ENCODE measurements at places on chromosomes 4 and X.

GRCh38 chrX:85221361-85221760 is 22.2 kb downstream of the SATL1 start:
- no peak for DNase-seq

DNA sequence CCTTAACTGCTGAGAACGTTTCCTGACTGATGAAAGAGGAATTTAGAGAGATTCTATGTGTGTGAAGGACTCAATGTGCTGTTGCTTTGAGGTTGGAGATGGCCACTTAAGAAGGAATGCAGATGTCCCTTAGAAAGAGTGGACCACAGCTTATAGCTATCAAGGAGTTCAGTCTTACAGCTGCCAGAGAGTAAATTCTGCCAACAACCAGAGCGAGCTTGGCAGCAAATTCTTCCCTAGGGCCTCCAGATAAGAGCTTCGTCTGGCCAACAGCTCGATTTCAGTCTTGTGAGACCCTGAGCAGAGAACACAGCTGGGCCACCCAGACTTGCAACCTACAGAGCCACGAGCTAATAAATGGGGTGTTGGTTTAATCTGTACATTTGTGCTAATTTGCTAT is 21.8 kb downstream of the MID1 start:
- DNase-seq: no peak

GRCh38 chr4:31545755-31546154 is 825.6 kb downstream of the PCDH7 start:
- no peak for DNase-seq

GRCh38 chr4:7960790-7961655 is 21.4 kb upstream of the AFAP1 start:
- no peak for DNase-seq

DNA sequence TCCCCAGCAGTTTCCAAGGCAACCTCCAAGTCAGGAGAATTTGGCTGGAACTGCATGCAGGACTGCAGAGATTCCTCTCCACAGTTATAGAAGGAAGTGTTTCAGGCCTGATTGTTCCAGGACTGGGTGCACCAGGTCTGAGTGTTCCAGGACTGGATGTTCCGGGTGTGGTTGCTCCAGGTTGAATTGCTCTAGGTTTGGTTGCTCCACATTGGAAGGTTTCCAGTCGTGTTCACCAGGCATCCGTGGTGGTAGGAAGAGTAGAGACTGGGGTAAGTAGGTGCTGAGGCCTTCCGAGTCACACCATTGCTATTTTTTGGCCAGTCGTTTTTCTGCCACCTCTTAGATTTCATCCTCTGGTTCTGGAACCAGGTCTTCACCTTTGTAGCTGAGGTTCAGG is 105.4 kb downstream of the MSN start:
- no peak for DNase-seq

DNA sequence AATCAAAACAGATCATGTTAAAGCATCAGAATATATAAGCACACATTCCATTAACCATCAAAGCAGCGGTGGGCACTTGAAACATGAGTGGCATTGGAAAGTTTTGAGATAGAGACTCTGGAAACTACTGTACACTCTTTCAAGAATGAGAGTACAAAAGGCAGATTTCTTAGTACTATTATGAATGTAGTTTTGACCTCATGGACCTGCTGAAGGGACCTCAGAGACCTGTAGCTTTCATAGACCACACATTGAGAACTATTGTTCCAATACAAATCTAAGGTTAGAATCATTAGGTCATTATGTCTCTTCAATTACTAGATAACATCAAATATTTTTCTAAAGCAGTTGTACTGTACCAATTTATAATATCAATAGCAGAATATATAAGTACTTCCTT is 283.6 kb downstream of the RPA4 start:
- no peak for DNase-seq

GRCh38 chr4:132540797-132541196 is 608.3 kb upstream of the PCDH10 start:
- DNase-seq: no peak

- DNase-seq: no peak
Observed at GRCh38 chr4:145278341-145279121, 98.1 kb upstream of the OTUD4 start.

GRCh38 chrX:63050225-63050624 is 300.9 kb downstream of the SPIN4 start:
- DNase-seq: no peak

DNA sequence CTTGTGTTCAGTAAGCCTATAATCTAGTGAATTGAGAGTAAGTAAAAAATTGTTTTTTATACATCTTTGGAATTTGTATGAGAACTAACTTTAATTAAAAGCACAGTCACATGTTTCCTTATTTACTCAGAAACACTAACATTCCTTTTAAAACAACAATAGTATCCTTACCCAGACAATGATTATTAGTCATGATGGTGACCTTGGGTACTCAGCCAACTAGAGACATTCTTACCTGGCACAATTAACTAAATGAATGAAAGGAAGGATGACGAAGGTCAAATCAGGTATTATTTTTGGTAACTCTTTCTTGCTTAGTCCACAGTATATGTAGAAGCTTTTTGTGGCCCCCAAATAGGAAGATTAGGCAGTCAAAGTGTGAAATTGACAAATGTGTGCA is 901.0 kb downstream of the FAT4 start:
- no peak for DNase-seq
